Metanephros (tissue), 2 donors: ENCODE measurements at places on chromosomes 6 and 20. TPM values are rescaled to one million over a fixed set of nuclear protein-coding genes. Genes with fewer than 3 reads are reported as not detected.

Gene DEFB129
- not detected for total RNA-seq

Gene EIF2S2
- total RNA-seq: 28.8 TPM

Gene CDH26
- total RNA-seq: 6.4 TPM

Gene PNLDC1
- total RNA-seq: not detected

Gene SMLR1
- 0.29 TPM for total RNA-seq

Gene TAF4
- total RNA-seq: 13.7 TPM

Gene ZNF184
- 11.0 TPM for total RNA-seq

Gene ID4
- 126 TPM for total RNA-seq

Gene CD109
- 18.4 TPM for total RNA-seq

Gene GJA10
- total RNA-seq: not detected

Gene POM121L2
- total RNA-seq: not detected

Gene DYNLT2
- total RNA-seq: 3.3 TPM

Gene SAMD5
- 12.5 TPM for total RNA-seq

Gene BPIFB1
- total RNA-seq: not detected

Gene SEL1L2
- total RNA-seq: not detected

Gene MACROD2
- total RNA-seq: 19.9 TPM

Gene PLCG1
- total RNA-seq: 171 TPM

Gene PRELID3B
- 53.0 TPM for total RNA-seq

Gene LTA
- total RNA-seq: not detected

Gene ARFGEF3
- 8.1 TPM for total RNA-seq

Gene MYCT1
- 15.0 TPM for total RNA-seq

Gene ADTRP
- total RNA-seq: 3.7 TPM

Gene PERP
- 11.2 TPM for total RNA-seq

Gene RAB44
- 1.5 TPM for total RNA-seq

Gene CLDN20
- total RNA-seq: 0.29 TPM

Gene HLA-DOB
- 0.88 TPM for total RNA-seq

Gene SIRPG
- 0.18 TPM for total RNA-seq

Gene RSPO3
- total RNA-seq: 10.8 TPM

Gene CST1
- total RNA-seq: not detected

Gene LZTS3
- 16.2 TPM for total RNA-seq

Gene MCHR2
- not detected for total RNA-seq

Gene KCNB1
- total RNA-seq: 0.70 TPM

Gene LAMA2
- total RNA-seq: 90.8 TPM

Gene PRRT1
- 1.9 TPM for total RNA-seq

Gene RIPPLY2
- total RNA-seq: not detected

Gene TDRD6
- total RNA-seq: 0.82 TPM

Gene TGM3
- total RNA-seq: 0.70 TPM

Gene BFSP1
- total RNA-seq: 1.8 TPM

Gene PAK5
- total RNA-seq: 0.06 TPM

Gene SCRT2
- not detected for total RNA-seq

Gene CST4
- total RNA-seq: not detected

Gene EMILIN3
- total RNA-seq: 12.0 TPM

Gene SRC
- 53.3 TPM for total RNA-seq

Gene MUCL3
- total RNA-seq: not detected

Gene REM1
- total RNA-seq: 2.8 TPM
